Hindlimb muscle (tissue), 1 donor: ENCODE measurements at places on chromosomes 2 and 18. TPM values are rescaled to one million over a fixed set of nuclear protein-coding genes. Genes with fewer than 3 reads are reported as not detected.

The TMEM200C gene
- polyA plus RNA-seq, result 0.43 TPM

DNA sequence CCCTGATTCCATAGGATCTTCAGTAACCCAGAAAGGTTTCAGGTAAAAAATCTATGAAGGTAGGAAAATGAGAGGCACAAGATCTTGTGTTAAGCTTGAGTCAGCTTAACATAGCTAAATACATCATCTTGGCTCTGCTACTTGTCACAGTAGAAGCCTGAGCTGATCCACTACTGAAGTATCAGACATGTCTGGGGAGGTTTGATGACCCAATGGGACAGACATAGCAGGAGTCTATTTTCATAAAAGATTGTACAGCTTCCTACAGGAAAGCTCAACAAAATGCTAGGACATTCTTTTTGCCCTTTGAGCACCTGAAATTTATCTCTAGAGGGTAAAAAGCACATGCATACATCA, 84.3 kb upstream of the FSHR start:
- DNase-seq, result no peak

The FOXI3 gene
- 0.09 TPM for polyA plus RNA-seq

The GAREM1 gene
- polyA plus RNA-seq, result 8.1 TPM

DNA sequence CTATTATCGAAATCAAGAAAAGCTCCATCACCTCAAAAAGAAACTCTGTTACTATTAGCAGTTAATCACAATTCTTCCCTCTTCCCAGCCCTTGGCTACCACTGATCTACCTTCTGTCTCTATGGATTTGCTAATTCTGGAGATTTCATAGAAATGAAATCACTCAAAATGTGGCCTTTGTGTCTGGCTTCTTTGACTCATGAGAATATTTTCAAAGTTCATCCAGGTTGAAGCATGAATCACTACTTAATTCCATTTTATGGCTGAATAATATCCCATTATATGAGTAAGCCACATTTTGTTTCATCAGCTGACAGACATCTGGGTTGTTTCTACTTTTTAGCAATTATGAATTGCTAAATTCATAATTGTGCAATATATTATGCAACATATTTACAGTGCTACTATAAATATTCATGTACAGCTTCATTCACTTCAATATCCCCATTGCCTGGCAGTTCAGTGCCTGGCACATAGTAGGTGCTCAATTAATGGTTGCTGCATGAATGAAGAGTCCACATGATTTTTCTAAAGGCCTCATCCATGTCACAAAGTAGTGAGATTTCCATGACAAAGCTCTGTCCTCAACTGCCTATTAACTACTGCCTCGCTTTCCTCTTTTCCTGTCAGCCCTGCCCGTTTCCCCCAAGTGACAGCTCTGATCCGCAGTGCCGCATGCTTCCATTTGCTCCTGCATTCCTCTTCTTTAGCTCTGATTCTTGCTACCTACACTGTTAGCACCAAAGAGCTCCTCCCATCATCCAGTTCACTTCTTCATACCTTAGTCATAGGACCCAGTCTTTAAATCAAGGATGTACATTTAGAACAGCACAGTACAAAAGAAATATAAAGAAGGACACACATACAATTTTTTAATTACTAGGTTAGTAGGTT, 32.8 kb downstream of the CCDC93 start:
- no peak for DNase-seq

The APCDD1 gene
- 11.1 TPM for polyA plus RNA-seq

GRCh38 chr2:207504513-207505170, 25.1 kb upstream of the CREB1 start:
- no peak for DNase-seq
